ENCODE measurements at places on chromosomes 1 and 21.

DNA sequence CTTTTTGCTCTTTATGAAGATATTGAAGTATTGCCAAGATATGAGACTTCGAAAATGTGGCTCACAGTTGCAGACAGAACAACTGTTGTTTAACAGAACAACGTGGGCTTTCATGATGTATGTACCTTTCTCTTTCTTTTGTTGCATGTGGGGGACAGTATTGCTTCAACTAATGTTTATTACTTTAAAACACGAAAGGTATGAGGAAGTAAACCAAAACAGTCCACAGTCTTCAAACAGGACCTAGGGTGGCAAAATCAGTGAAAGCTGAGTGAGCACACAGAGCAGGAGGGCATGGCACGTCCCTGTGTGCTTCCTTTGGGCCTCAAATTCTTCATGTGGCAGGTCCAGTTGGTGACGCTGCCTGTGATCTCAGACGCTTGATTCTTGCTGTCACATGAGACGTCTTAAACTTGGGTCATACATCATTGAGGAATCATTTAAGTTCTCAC, 7.8 kb upstream of the CHAF1B start:
- DNase-seq = no peak

DNA sequence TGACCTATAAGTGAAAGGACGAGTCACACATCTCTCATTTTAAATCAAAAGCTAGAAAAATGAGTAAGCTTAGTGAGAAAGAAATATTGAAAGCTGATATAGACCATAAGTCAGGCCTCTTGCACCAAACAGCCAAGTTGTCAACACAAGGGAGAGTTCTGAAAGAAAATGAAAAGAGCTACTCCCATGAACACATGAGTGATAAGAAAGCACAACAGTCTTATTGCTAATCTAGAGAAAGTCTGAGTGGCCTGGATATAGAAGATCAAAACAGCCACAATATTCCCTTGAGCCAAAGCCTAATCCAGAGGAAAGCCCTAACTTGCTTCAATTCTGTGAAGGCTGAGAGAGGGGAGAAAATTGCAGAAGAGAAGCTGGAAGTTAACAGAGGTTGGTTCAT, 175.0 kb downstream of the SMYD3 start:
- no peak for DNase-seq

GRCh38 chr1:2229911-2230731, 2.0 kb downstream of the SKI start:
- no peak for DNase-seq

- no peak for DNase-seq
Observed at GRCh38 chr1:89609781-89610456, 23.0 kb upstream of the LRRC8C start.

GRCh38 chr1:168606096-168606495, 29.7 kb downstream of the XCL1 start:
- no peak for DNase-seq

DNA sequence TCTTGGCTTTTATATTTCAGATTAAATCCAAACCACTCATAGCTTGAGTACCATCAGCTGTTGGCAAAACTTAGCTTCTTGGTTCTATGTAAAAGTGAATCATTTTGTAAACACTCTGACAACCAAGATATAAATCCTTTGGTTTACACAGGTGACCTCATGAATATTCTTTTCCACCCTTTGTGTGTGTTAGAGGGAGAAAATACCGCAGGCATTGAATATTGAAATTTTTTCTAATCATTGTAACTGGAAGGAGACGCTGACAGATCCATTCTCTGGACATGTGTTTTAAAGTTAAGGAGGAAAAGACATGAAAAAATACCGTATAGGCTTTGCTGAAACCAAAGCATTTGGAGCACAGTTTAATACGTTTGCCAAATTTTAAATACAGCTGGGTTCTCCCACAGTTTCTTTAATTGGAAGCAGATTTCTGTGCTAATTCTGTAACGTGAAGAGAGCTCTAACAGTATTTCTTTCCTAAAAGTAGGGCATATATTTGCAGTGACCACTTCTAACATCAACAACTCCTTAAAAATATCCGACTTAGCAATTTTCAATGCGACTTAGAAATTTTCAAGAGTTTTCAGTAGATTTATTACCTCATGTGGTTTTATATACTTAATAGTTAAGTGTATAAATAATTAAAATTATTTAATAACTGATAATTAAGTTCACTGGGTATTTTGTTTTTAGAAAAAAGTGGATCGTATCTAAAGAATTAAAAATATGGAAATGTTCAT, 388.2 kb downstream of the USP25 start:
- no peak for DNase-seq

GRCh38 chr1:20964540-20965484, 177.7 kb upstream of the HP1BP3 start:
- DNase-seq = peak; percentile 53

DNA sequence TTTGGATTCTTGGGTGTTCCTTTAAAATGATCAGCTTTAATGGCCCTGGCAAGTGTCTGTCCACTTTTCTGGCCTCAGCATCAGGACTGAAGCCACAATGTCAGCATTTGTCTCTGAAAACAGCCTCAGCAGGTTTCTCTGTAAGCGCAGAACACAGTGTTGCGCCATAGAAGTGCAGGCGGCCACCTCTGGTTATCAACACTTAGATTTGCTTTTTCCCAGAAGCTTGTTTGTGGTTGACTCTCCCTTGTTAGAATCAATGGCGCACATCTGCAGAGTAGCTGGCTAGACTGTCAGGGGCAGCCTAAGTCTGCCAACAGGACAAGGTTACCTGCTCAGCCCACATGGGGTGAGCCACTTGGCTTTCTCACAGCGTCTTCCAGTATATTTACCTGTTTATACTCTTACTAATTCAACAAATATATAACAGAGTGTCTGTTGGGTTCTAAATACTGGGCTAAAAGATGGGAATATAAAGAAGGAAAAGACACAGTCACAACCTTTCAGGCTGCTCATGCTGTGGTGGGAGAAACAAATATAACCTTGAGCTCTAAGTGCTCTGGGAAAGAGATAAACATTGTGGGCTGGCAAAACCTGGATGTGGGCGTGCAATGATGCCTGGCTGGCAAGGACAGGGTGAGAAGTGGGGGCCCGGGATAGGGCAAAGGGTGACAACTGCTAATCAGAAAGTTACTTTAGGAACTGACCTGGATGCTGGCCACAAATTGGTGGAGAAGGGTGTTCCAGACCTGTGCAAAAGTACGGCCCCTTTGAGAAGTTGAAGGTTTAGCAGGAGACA, 149.3 kb upstream of the KIAA0040 start:
- no peak for DNase-seq

DNA sequence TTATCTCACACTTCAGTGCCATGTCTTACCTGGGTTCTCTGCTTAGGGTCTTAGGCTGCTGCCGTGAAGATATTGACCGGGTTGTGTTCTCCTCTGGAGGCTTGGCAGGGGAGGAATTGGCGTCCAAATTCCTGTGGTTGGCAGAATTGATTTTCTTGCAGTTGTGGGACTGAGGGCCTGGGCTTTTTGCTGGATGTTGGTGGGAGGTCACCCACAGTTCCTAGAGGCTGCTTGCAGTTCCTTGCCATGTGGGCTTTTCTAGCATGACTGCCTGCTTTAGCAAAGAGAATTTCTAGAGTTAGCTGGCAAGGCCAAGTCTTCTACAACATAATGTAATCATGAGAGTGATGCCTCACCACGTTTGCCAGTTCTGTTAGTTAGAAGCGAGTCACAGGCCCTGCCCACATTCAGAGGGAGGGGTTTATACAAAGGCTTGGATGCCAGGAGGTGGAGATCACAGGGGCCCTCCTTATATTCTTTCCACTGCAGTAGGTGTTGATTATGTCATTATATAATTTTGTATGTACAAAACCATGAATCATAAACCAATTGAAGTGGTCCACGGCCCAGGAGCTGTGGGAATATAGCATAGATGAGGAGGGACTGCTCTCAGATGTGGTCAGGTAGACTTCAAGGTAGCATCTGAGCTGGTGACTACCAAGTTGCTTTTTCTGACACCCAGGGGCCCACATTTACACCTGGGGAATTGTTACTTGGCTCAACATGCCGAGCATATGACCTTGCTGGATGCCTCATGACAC, 6.6 kb downstream of the UBL4B start:
- DNase-seq = peak; percentile 9
